ENCODE measurements at places on chromosomes 13 and 19. TPM values are rescaled to one million over a fixed set of nuclear protein-coding genes. Genes with fewer than 3 reads are reported as not detected.

DNA sequence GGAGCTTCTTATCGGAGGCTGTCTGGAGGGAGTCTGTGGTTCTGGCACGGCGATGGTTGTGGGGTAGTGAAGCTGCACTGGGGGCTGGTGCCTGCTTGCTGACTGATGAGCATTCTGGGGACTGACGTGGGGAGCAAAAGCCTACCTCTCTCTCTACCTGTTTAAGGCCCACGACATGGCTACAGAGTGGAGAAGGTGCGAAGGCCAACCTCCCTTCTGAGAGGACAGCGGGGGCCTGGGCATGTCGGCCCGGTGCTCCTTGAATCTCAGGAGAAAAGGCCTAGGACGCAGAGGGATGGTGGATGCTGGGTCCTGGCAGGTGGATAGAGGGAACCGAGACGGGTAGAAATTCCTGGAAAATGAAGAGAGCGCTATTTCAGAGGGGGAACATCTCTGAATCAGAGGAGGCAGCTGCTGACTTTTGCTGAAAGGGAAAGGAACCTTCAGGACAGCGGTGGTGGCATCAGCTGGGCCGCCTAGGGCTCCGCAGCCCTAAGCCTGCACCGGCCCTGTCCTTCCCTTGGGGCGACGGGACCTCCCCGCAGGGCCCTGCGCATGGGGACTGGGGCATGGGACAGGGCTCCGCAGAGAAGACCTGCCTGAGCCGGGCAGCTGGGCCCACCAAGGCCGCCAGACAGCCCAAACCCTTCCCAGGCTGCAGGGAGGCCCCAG is 35.0 kb upstream of the MEDAG start:
- DNase-seq: no peak

The TGFBR3L gene
- not detected for total RNA-seq

The DNASE2 gene
- 35.4 TPM for total RNA-seq

The SYCN gene
- not detected for total RNA-seq

The NRTN gene
- 1.7 TPM for total RNA-seq

DNA sequence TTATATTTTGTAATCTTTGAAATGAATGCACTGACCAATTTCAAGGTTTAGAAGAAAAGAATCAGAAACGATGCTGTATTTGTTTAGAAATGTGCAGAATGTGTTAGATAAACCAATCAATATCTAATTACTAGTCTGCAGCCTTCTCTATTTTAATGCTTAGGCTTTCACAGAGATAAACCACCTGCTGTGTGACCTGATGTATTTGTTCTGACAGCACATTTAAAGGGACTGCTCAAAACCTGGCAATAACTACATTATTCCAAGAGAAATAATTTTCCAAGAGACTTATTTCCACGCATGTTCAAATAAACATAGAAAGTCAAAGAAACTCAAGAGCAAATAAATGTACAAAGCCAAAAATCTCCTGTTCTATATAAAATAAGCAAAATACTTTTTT is 641.6 kb upstream of the PCDH20 start:
- no peak for DNase-seq

- DNase-seq: peak; percentile 90
These were observed at the start of gene SLITRK5 for GRCh38 chr13:87671031-87671752. Gene SLITRK5 (plus strand): TSS chr13:87671371. CDS start chr13:87675389, 4,018 bp downstream.

- no peak for DNase-seq
These were observed 5.4 kb downstream of the TFDP1 start for GRCh38 chr13:113589961-113590339.

DNA sequence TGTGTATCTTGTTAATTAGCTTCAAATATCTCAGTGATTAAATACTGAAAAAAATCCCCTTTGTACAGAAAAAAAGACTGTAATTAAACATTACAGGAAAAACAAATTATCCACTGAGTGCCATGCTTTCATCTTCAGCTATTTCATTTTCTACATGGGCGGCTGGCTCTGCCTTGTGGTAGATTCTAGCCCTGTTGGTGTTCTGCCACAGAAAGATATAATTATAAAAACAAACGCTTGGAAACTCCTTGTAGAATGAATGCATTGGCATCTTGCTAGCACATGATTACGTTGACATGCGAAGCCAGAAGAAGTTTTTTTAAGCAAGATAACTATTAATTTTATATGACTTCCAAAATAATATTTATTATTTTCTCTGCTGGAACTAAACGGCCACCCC is 496.8 kb downstream of the MYO16 start:
- DNase-seq: no peak

DNA sequence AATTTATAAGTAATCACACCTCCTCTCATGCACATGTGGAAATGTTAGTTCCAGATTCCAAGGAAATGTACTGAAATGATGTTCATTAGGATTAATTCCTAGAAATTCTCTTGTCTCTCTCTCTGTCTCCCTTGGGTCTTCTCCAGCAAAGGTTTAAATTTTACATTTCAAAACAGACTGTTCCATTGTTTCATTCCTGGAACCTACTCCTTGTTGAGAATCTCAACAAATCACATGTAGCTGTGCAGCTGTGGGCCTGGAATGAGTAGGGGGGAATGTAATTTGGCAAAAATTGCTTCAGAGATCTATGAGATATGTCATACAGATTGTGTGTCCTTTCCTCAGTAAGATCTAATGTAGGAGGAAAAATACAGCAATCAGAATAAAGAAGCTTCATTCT is 46.2 kb upstream of the RFXAP start:
- no peak for DNase-seq

DNA sequence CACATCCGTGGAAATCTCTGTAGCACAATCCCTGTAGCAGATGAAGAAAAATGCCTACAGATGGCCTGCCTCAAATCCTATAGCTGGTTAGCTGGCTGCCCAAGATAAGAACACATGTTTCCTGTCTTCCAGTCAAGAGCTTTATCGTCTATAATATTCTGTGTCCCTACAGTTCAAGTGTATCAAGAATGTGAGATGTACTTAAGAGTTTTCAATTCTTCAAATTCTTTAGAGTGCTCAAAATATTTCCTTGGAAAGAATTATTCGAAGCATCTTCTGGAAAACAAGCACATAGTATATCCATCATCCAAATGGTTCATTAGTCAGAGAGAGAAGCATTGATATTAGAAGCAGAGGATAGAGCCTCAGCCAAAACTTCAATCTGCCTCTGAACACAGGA is 239.8 kb downstream of the COG6 start:
- DNase-seq: no peak

The TBC1D4 gene
- 71.7 TPM for total RNA-seq

The C2CD4C gene
- 1.6 TPM for total RNA-seq

The FFAR1 gene
- total RNA-seq: not detected

The B3GNT3 gene
- not detected for total RNA-seq

DNA sequence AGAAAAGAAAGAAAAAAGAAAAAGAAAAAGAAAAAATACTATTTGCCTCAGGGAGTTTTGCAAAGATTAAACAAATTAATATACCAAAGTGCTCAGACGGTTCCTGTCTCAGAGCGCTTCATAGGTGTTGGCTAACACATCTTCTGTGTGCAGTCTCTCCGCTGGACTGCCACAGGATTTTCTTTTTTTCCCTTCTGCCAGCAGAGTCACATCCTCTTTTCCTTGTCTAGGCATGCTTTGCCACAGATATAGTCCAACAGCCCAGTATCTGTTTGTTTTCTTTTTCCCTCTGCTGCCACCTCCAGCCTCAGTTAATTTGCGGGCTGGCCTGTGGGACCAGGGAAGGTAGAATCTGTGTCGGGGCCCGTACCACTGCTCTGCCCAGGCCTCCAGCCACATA is 3.4 kb upstream of the URAD start:
- DNase-seq: no peak

The ANGPTL4 gene
- total RNA-seq: 54.3 TPM

The MYO1F gene
- 5.2 TPM for total RNA-seq

Data from thyroid gland (tissue), 4 donors.